NCI-H1048 (cell line): ENCODE measurements at places on chromosomes 5 and 9.

DNA sequence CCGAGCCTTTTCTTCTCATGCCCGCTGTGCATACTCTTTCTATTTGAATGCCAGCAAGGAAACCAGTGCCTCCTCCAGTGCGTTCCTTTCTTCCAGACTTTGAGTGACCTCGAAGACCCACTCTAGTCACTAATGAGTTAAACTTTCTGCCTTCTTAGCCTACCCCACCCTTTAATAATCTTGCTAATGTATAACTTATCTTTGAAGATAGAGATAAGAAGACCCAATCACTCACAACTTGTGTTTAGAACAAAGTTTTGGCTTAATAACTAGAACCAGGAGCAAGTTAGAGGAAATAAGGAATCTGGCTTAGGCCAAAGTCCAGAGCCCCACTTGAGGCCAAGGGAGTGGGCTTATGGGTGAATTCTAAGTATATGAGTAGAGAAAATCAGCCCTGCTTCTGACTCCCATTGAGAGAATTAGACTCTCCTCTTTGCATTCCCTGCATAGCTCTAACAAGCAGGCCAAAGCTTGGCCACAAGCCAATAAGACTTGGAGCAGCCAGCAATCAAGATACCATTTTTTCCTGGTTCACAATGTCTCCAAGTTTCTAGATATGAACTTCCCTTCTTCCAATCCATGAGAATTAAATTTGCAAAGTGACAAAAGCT lies 181.5 kb upstream of the PIK3R1 start:
- no peak for DNase-seq

DNA sequence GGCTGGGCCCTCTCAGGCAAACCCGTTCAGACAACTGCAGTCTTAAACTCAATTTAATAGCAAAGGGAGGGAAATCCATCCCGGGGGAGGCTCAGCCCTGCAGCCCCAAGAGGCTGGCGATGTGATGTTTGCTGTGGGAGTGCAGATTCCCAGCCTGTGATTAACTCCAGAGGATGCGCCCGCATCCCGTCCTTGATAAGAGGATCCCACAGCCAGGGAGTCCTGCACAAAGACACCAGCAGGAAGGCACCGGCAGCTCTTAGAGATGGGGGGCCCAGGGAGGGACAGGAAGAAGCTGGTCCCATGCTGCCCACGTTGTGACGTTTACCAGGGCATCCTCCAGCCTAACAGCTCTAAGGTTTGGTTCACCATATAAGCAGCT lies 64.7 kb downstream of the MRPL36 start:
- DNase-seq: no peak

- no peak for DNase-seq
Measured at GRCh38 chr9:94870793-94871558, 144.5 kb downstream of the AOPEP start.

GRCh38 chr9:91533382-91533781 lies 109.8 kb upstream of the NFIL3 start:
- no peak for DNase-seq

GRCh38 chr9:125343518-125344275 lies 82.1 kb downstream of the GAPVD1 start:
- DNase-seq: no peak

GRCh38 chr5:79602889-79603288 lies 9.4 kb upstream of the TENT2 start:
- DNase-seq: peak; percentile 41

DNA sequence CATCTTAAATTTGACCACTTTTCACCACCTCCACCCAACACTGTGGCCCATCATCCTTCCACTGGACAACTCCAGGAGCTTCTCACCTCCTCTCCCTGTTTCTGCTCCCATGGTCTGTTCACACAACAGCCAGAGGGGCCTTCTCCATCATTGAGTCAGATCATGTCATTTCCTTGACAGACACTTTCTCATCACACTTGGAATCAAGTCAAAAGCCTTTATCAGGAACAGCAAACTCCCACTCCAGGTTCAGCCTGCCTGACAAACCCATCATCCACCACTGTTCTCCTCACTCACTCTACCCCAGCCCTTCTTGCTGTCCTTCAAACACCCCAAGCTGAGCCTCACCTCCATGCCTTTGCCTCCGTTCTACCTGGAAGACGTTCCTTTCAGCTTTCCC lies 78.4 kb upstream of the ADRA1B start:
- DNase-seq: no peak

DNA sequence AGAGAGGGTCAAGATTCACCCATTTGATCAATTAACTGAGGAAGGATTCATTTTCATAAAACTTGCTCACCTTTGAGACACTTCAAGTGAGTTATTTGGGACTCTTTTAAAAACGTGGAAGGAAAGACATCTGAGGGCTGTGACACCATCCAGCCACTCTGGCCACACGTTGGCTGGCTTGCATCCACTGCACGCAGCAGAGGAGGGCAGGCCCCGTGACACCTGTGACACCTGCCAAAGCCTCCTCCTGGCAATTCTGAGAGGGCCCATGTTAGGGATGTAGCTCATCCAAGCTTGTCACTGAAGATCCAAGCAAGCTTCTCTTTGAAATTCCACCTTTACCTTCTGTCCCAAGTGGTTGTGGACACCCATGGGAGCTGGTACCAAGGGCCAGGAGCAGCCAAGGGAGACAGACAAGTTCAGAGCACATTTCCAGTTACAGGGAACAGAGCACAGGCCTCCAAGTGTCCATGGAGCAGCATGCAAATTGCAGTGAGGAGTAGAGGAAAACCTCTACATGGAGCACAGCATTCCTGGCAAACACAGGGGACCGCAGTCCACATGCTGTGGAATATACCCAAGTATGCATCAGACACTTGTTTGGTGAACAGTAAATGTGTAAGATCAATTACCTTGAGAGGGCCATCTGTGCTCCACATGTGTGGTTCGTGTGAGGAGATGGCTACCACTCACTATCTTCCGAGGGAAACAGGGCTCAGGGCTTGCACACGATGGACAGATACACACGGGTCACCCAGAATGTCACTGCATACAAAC lies 4.8 kb downstream of the PRSS3 start:
- DNase-seq: no peak

GRCh38 chr5:66362046-66362445 lies 217.9 kb downstream of the SREK1 start:
- DNase-seq: no peak

- no peak for DNase-seq
Measured at GRCh38 chr5:95537501-95537900, 17.3 kb downstream of the SKIC3 start.

DNA sequence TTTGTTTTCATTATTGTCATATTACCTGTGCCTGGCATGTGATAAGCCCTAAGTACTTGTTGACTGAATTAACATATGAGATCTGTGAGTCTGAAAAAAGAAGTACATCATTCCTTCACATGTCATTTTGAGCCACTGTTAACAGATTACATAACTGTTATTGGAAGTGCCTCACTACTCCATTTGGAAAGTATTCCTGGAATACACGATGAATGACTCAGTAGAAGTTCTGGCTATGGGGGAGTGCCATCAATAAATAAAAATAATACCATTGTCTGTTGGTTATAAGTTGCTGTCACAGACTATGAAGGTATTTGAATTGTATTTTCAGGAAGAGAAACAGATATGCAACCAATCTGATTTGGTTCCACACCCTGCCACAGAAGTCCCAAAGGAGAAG lies 12.9 kb downstream of the NIPSNAP3B start:
- no peak for DNase-seq

DNA sequence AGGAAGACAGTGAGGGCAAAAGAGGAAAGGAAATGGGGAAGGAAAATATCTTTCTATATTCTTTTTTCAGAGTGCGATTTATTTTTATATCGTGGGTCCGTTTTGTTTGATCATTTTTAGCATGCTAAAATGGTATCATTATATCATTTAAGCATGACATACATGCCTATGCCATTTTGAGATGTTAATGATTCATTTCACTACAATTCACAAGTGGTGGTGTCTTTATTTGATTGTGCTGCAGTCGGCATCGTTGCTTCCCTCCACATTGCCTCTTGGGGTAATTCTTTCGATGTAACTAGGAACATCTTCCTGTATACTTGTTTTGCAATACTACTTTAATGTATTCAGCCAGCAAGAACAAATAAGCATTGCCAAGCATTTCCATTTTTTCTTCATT lies 145.2 kb downstream of the CFAP90 start:
- DNase-seq: no peak

DNA sequence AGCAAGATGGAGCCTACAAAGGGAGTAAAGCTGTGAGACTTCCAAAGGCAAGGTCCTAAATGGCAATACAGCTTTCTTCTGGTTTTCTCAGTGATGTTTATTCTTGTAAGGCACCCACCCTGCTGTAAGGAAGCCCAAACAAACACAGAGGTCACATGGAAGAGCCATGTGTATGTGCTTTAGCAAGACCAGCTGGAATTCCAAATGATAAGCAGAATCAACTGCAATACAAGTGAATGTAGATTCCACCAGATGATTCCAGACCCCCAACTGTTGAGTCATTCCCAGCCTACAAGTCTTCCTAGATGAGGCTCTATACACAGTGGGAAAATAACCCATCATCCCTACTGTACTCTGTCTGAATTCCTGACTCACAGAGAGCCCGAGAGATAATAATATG lies 122.8 kb downstream of the DEPDC1B start:
- DNase-seq: no peak

- no peak for DNase-seq
Measured at GRCh38 chr5:98735806-98736507, 37.5 kb upstream of the RGMB start.

- no peak for DNase-seq
Measured at GRCh38 chr9:110355911-110356310, 18.2 kb upstream of the TXNDC8 start.

- no peak for DNase-seq
Measured at GRCh38 chr5:8954801-8955200, 591.1 kb downstream of the SEMA5A start.

- DNase-seq: no peak
Measured at GRCh38 chr9:69745716-69746437, 13.9 kb downstream of the PTAR1 start.

DNA sequence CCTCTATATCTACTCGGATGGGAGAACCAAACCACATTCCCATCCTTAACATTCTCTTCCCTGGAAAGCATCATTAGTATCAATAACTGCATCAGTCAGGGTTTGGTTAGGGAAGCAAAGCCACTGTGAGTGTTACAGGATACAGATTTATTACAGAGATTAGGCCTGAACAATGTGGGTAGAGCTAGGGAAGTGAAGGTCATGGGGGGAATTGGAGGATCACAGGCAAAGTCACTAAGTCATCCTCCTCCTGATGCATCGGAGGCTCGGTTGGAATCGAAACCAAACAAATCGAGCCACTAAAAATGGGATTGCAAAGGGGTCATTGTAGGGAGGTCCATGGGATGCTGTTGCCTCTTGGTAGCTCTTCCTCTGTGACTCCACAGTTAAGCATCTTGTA lies 61.8 kb upstream of the ZBTB43 start:
- no peak for DNase-seq

GRCh38 chr5:173772384-173773059 lies 115.6 kb upstream of the CPEB4 start:
- no peak for DNase-seq

- no peak for DNase-seq
Measured at GRCh38 chr9:114910541-114910940, 19.9 kb downstream of the TNFSF8 start.

DNA sequence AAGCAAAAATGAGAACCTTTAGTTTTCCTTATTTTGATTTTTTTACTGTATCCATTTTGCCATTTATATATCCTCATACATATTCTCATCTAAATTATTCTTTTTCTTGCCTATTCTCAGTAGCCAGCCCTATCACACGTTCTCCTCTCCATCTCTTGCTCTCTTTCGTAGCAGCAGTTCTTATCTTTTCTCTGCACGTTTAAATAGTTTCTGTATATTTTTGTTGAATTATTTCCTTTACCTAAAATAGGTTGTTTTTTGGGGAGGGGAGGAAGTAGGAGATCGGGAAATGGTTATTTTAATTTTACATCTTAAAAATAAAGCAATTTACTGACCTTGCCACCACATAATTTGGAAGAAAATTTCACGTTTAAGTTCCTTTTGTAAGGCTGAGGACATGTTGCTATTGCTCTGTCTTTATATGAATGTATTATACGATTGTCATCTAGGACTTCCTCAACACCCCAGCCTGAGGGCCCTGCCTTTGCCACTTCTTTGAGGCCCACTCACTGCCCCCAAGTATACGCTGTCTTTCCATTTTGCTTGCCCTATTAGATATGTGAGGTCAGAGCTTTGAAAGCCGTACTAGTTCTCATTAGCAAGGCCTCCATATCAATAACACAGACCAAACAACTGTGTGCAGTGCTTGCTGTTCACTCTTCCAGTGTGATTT lies 140.3 kb downstream of the GNAQ start:
- no peak for DNase-seq

DNA sequence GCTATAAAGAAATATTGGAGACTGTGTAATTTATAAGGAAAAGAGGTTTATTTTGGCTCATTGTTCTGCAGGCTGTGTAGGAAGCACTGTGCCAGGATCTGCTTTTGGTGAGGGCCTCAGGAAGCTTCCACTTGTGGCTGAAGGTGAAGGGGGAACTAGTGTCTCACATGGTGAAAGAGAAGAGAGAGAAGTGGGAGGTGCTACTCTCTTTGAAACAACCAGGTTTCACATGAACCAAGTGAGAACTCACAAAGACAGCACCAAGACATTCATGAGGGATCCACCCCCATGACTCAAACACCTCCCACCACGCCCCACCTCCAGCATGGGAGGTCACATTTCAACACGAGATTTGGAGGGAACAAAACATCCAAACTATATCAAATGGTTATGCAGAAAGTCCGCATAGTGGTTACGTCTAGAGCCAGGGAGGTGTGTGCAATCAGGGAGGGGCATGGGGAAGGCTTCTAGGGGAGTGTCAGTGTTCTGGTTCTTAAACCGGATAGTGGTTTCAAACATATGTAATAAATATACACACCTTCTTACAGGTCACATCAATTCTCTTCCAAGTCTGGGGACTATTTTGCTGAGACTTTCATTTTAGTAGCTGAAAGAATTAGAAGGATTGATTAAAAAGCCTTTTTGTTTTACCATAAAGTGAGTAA lies 113.0 kb downstream of the TRIO start:
- no peak for DNase-seq

DNA sequence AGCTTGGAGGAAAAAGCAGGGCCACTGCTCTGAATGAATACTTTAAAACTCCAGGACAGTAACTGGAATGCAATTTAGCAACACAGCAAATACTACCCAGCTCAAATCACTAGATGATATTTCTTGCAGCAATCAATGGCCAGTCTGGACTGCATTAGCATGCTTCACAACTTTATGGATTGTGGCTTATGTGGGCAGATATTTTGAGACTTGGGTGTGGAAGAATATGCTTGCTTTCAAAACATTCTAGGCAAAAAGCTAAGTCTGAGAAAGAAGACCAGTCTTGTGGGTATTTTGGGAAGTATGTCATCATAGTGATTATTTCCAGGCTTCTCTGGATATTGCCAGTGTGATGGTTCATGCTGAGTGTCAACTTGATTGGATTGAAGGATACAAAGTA lies 3.1 kb downstream of the RANBP3L start:
- DNase-seq: no peak
